ENCODE measurements at places on chromosomes 11 and 22.
A peak's percentile ranks its signal among the peaks of the same experiment; 100 is the strongest.

DNA sequence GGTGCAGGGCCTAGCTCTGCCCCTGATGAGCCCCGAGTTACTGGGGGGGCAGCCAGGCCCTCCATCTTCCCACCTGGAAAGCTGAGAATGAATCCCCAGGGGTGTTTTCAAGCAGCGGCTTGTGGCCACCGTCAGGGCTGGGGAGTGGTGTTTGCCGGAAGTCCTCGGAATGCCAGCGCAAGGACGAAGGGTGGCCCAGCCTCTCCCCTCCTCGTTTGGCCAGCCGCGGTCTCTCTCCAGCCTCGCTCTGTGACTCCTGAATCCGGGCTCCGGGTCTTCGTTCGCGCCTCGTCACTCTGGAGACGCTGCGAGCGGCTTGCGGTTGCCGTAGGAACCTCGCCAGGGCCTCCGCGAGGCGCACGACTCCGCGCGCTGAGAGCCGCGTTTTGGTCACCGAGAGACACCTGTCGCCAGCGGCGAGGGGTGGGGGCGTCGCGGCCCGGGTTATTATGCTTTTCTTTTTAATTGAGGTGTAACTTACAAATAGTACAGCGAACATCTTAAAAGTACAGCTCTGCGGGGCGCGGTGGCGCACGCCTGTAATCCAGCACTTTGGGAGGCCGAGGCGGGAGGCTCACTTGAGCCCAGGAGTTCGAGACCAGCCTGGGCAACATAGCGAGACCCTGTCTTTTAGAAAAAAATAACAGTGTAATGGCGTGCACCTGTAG is 6.3 kb upstream of the KDELR3 start:
- peak; percentile 57 for DNase-seq

DNA sequence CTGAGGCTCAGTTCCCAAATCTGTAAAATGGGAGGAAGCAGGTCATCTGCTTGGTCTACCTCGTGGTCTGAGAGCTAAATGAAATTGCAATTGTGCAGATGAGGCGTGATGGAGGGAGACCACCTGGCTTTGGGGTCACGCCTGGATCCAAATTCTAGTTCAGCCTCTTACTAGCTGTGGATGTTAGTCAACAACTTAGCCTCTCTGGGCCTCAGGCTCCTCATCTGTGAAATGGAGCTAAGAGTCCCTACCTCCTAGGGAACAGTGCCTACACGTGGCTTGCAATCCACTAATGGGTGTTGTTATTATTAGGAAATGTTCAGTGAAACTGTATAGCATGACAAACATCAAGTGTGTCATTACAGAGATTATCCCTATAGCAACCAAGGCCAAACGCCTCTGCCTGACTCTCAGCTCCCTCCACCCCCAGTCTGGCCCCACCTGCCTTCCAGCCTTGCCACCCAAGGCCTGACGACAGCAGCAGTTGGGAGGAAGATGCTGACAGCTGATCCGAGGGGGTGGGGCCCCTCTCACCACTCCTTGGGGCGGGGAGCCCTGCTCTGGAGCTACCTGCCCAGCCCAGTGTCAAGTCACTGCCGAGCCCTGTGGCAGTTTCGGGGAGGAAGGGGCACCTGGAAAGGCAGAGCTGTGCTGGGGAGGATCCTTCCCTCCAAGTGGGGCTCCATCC is 1.7 kb upstream of the RHOD start:
- no peak for DNase-seq

GRCh38 chr22:36505998-36506635 is 723 bp downstream of the FOXRED2 start:
- no peak for DNase-seq

DNA sequence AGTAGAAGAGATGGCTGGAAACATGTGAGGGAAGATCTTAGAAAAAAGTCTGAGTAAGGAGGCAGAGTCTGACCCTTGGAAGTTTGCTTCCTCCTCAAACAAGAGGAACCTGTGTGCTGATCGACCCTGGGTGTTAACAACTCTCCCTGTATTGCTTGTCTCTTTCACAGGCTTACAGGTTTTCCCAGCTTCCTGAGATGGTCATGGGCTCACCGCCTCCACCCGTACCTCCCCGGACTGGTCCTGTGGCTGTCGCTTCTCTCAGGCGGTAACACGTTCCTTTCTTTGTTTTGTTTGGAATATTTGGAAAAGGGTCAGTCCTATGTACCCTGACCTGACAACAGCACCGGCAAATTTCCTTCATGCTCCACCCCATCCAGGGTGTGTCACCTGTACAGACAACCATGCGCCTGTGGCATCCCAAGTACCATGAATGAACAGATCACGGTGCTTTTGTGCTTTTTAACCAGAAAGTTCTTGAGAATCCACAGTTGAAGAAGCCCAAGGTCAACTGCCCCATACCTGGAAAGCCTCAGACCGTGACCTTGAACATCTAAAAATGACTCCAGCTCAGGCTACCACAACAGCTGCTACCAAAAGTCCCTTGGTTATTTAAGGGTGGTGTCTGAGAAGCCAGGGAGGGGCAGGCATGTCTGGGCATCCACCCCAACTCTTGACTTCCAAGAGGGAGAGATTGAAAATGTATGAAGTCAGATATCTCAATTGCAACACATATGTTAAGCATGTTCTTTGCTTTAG is 44.6 kb downstream of the C11orf91 start:
- no peak for DNase-seq

GRCh38 chr22:20586403-20586745 is 79.0 kb downstream of the MED15 start:
- no peak for DNase-seq

- DNase-seq: no peak
These were observed 586.5 kb upstream of the CNTN5 start for GRCh38 chr11:98434296-98434695.

GRCh38 chr11:120912504-120912903 is 111.4 kb upstream of the TBCEL start:
- no peak for DNase-seq

- DNase-seq: no peak
These were observed 6.0 kb downstream of the NXPE1 start for GRCh38 chr11:114553642-114554041.

GRCh38 chr11:74138572-74138971 is 32.2 kb downstream of the C2CD3 start:
- DNase-seq: no peak

DNA sequence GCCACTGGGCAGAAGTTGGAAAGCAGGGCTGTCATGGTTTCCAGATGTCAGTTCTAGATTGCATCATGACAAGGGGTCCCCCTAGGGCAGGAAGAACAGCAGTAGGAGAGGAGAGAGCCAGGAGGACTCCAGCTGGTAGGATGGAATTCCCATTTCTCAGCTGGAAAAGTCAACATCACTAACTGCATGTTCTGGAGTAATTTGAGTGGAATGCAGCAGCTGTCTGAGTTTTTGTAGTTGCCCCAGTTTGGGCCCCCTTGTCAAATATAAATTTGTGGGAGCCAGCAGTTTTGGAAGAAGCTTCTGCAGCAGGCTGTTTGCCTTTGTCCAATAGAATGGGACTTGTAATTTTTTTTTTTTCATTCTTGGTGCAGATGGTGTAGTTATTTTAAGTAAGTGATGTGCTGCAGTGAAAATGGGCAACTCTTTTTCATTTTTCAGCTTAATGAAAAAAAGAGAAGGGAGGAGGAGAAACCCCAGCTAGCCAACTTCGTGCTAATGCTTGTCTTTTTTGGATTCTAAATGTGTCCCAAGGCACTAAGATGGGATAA is 86.9 kb downstream of the LDLRAD3 start:
- DNase-seq: no peak

GRCh38 chr22:28143961-28144745 is 225.1 kb upstream of the PITPNB start:
- DNase-seq: no peak

- no peak for DNase-seq
These were observed 66.5 kb upstream of the CEP126 start for GRCh38 chr11:101848262-101848661.

DNA sequence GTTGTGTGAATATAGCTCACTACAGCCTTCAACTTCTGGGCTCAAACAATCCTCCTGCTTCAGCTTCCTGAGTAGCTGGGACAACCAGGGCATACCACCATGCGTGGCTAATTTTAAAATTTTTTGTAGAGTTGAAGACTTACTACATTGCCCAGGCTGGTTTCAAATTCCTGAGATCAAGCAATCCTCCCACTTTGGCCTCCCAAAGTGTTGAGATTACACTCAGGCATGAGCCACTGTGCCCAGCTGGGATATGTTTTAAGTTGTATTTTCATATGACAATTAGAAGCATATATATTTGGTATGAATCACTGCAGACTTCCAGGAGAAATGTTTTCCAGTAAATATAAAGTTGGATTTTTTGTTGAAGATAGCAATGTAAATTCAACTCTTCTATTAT is 15.4 kb downstream of the DDX10 start:
- DNase-seq: no peak

DNA sequence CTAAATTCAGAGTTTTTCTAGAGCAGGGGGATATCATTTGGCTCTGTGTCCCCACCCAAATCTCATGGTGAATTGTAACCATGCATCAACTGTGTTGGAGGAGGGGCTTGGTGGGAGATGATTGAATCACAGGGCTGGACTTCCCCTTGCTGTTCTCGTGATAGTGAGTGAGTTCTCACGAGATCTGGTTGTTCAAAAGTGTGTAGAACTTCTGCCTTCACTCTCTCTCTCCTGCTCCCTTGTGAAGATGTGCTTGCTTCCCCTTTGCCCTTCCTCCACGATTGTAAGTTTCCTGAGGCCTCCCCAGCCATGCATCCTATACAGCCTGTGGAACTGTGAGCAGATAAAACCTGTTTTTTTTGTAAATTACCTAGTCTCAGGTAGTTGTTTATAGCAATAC is 22.0 kb upstream of the FBLN1 start:
- no peak for DNase-seq

DNA sequence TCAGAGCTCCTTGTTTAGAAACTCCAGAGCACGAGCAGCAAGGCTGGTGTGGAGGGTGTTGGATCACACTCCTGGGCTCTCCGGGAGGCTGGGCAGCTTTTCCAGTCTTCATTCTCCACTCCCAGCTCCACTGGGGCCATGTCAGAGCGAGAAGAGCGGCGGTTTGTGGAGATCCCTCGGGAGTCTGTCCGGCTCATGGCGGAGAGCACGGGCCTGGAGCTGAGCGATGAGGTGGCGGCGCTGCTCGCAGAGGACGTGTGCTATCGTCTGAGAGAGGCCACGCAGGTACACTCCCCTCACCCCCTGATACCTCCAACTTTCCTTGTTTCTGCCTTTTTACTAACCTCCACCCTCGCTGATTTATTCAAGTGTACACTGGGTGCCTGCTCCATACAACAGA is 4.5 kb downstream of the TAF6L start:
- no peak for DNase-seq

DNA sequence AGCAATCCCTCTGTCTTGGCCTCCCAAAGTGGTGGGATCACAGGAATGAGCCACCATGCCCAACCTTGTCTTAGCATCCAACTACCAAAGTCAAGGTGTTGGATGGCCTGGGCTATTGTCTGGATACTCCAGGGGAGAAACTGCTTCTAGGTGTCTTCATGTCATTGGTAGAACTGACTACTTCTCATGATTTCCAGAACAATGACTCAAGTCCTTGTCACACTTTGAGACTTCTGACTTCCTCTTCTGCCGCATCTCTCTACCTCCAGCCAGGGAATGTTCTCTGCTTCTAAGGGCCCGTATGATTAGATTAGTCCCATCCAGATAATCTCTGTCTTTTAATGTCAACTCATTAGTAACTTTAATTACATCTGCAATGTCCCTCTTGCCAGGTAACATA is 30.6 kb downstream of the APOL6 start:
- no peak for DNase-seq

GRCh38 chr11:77042111-77042726 is 8.0 kb downstream of the B3GNT6 start:
- no peak for DNase-seq

DNA sequence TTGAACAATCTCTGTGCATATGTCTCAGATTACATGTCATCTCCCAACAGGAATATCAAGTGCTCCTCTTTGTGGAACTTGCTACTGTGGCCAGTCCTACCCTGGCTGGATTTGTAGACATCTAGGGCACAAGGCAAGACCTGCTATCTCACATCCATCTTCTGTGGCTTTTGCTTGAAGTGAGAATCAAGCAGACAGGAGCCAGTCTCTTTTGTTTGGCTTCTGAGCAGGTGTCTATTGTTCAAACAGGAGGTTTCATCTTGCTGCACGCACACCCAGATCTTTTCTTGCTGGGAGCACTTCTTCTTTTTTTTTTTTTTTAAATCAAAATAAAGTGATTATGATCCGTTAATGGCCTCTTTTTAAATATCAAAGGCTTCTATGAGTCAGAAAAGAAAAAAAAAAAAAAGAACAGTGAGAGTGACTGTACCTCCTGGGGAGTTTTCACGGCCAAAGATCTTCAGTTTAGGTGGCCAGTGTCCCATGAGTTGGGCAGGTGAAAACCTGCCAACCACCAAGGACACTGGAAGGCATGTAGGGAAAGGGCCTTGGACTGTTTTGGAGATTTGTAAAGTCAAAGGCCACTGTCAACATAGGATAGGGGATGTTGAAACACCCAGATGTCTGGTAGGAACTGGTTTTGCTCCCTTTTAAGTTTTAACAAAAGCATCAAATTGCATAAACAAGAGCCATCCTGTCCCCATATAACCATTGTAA is 78.1 kb downstream of the CD44 start:
- no peak for DNase-seq

GRCh38 chr11:19849107-19849789 is 136.6 kb downstream of the NAV2 start:
- no peak for DNase-seq

- no peak for DNase-seq
These were observed 43.5 kb downstream of the NELL1 start for GRCh38 chr11:20712912-20713311.

DNA sequence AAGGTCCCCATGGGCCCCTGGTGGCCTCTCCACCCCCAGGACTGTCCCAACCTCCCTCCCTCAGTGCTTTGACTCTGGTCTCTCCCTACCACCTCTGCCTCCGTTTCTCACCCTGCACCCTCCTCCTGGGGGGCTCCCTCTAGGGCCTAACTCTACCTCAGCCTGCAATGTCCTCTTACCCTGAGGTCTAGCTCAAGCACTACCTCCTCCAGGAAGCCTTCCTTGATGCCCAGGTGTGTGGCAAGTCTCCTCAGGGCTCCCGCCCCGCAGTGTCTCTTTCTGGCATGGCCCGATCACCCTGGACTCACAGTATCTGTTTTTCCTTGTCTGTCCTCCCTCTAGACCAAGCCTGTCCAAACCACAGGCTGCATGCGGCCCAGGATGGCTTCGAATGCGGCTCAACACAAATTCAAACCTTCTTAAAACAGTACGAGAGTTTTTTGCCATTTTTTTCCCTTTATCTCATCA is 90.8 kb downstream of the PHF21B start:
- no peak for DNase-seq

GRCh38 chr11:134340354-134340964 is 8.7 kb downstream of the GLB1L2 start:
- no peak for DNase-seq

DNA sequence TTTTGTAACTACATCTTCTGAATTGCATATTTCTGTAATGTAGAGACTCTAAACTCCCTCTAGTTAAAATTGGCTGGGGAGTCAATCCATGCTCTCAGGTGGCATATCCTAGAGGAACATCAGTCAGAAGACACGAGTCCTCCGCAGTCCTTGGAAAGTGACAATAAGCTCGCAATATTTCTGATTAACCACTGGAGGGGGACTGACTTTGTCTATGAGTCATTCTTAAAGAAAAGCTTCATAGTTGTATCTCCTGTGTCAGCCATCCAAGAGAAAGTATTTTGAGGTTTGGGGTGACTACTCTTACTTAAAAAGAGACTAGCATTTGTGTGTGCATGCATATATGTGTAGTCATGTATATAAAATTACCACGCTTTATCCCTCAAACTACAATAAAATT is 60.2 kb downstream of the SLN start:
- DNase-seq: no peak

All from stimulated activated CD8-positive, alpha-beta memory T cell treated with anti-CD3 and anti-CD28 coated beads, Interleukin-2, amount 100 ng/mL, for 48 hours (primary cell).